ENCODE measurements at places on chromosomes 12 and 14. TPM values are rescaled to one million over a fixed set of nuclear protein-coding genes. Genes with fewer than 3 reads are reported as not detected.

DNA sequence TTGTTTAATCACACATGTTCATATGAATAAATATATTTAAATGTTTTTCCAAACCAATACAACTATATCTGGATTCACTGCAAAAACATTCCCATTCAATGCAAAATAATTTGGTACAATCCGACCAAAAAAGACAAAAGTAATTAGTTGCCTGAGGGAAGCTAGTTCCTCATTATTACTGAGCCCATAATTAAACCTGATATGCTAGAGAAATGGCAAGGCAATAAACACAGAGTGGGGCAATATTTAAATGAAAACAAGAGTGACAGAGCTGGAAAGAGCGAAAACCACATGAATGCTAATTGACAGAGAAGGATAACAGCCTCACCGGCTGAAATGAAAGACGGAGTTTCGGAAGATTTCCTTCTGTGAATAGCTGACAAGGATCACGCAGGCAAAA lies 82.6 kb downstream of the TMCC3 start:
- DNase-seq: no peak

DNA sequence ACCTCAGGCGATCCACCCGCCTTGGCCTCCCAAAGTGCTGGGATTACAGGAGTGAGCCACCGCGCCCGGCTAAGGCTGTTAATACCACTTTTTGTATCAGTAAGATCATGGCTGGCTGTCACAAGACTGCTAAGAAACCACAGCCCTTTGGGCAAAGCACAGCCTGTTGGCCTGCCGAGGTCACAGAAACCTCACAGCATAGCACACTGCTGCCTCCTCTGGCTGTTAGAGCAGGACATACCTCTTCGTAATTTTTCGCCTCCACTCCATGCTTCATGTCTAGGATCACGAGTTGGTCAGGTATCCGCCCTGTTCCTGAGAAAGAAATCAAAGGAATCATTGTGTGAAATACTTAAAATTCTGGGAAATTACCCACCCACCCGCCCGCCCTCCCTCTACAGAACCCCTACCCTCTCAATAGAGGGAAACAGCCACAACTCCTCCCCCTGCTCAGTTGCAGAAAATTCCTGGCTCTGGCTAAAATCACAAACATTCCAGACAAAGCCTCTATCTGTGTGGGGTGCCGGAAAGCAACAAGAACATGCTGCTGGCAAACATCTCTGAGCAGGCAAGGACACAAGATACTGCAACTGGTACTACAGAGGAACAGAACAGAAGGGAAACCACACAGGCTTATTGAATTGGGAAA lies 20.7 kb upstream of the NEK9 start:
- peak; percentile 46 for DNase-seq

- DNase-seq: no peak
These were observed 114.8 kb upstream of the GSC start for GRCh38 chr14:94884616-94885230.

GRCh38 chr12:6319446-6319845 lies 9.0 kb downstream of the PLEKHG6 start:
- no peak for DNase-seq

DNA sequence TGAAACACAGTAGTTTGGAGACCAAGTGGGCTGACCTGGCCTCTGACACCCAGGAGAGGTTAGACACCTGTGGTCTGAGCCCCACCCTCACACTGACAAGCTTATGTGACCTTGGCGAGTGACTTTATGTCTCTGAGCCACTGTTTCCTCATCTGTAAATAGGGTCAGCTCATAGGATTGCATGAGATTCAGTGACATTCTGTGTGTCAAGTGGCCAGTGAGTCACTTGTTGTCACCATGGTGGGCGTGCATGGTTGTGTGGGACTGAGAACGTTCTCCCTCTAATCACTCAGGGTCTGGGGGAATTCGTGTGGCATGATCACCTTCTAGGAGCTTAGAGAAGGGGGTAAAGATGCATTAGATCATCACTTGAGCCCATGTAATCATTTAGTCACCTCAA lies 146.4 kb downstream of the PHETA1 start:
- DNase-seq: no peak

DNA sequence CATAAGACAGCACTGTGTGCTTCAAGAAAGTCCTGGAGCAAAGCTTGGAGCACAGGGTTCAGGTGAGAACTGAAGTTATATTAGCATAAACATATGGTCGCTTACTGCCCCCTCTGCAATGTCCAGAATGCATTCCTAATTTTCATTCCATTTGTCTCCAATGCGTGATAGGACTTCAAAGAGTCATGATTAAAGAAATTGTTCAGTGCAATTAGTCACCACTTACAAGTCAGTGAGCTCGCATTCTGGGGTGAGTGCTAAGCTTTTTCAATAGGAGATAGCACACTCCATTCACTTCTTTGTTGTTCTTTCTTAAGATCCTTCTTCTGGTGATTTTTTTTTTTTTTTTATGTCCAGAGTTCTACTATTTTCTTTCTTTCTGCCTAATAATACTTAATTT lies 398.4 kb downstream of the SYT1 start:
- peak; percentile 40 for DNase-seq

Gene TAS2R8
- not detected for total RNA-seq

Gene SERPINA4
- total RNA-seq: not detected

Gene ALX1
- total RNA-seq: 0.26 TPM

Gene PCNX1
- total RNA-seq: 34.4 TPM

Gene A2ML1
- 258 TPM for total RNA-seq

All from bronchial epithelial cell (primary cell).